GM12865 (cell line): ENCODE measurements at places on chromosomes 7 and 10.

- DNase-seq = no peak
Observed at GRCh38 chr10:73873142-73873837, 1.1 kb downstream of the CAMK2G start.

DNA sequence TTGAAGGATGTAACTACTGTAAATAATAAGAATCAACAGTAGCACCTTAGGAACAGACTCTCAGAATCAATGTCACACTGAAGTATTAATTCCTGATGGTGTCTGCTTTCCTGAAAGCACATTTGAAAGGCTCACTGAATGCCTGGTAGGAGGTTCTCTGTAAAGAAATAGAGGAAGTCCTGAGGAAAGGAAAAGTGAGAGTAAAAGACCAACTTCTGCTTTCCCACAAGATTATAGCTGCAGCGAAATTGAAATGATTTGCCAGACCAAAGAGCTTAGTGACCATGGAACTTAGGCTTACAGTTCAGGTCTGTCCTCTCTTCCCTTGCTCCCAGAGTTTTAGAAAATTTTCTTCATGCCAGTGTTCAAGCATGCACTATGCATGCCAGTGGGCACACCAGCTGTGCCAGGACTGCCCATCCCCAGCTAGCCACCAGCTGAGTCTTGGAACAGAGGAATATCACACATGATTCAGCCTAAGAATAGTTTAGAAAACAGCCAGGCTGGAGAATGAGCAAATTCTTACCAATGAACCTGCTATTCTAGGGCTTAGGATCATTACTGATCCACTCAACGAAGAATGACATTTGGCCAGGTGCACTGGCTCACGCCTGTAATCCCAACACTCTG, 123.2 kb downstream of the HERPUD2 start:
- DNase-seq = no peak

GRCh38 chr7:70472601-70473237, 659.2 kb upstream of the GALNT17 start:
- no peak for DNase-seq

DNA sequence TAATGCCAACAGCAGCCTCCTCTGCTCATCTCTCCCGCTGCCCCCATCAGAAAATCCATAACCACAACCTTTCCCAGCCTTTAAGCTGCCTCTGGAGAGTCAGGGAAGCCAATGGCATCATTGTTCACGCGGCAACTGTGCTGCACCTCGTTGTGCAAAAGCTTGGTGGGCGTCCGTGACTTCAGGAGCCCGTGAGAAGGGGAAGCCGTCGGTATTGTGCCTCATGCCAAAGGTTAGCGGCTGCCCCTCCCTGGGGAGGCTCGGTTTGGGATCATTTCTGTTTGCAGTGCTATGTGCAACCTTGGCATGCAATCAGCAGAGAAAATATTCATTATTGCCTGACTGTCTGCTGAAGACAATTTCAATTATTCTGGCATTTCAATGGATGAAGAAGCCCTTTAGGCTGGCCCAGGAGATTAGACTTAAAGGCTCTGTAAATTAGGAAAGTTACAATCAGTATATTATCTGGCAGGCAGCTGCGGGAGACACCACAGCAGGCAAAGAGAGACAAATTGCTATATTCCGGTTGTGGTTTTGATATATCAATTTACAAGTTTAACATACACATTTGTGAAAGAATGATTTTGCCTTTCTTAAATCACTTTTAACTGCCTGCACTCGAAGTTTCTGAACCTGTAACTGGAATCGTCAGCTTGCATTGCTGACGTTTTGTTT, 244.5 kb downstream of the GATA3 start:
- DNase-seq = no peak
